ENCODE measurements at places on chromosomes 13 and 19. TPM values are rescaled to one million over a fixed set of nuclear protein-coding genes. Genes with fewer than 3 reads are reported as not detected.

The KLHL1 gene
- total RNA-seq, result not detected

The SIRT6 gene
- 37.0 TPM for total RNA-seq

The GPC5 gene
- not detected for total RNA-seq

DNA sequence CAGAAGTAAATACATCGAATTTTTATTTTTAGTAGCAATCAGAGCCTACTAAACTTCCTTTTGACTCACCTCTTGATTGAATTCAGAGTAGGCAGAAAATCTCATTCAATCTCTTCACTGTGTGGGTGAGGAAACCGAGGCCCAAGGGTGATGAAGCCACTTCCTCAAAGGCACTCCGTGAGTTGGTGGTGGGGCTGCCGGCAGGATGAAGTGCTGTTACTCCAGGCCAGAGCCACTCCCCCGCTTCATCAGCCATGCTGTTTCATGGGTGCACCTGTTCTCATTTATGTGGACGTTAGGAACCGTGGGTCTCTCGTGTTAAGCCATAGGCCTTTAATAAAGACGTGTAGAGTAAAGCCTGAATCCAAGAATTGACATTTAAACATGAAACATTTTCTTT, 13.2 kb downstream of the ING1 start:
- no peaks in the 10 kb centered on the region for H3K27me3 ChIP-seq
- H3K36me3 ChIP-seq, result peaks cover 12% of the 10 kb centered on the region
- H3K4me3 ChIP-seq, result peak overlapping the region; percentile 48
- peak; percentile 83 for DNase-seq
- peaks cover 28% of the 10 kb centered on the region for H3K4me1 ChIP-seq
- H3K27ac ChIP-seq, result peak overlapping the region; percentile 85

The PSG6 gene
- total RNA-seq, result not detected

DNA sequence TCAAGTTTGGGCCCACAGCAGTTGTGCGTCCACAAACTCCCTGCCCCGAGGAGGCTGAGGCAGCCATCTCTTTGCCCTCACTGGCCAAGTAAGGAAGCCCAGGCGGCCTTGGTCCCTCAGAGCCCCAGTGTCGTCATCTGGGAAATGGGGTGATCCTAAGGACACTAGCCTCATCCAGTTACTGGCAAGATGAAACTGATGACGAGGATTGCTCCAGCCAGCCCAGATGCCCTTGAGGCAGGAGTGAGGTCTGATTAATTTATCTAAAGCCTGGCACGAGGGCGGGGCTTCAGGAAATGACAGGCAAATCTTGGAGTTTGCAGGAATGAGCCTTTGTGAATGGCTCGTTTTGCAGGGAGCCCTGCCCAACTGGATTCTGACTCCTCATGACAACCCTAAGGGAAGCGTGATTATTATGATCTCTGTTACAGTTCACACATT, 5.6 kb downstream of the LIPE start:
- H3K27ac ChIP-seq, result no peak overlapping the region
- peaks cover 42% of the 10 kb centered on the region for H3K4me1 ChIP-seq
- peaks cover 4% of the 10 kb centered on the region for H3K27me3 ChIP-seq
- peaks cover 4% of the 10 kb centered on the region for H3K36me3 ChIP-seq
- peak overlapping the region; percentile 87 for H3K4me3 ChIP-seq
